ENCODE measurements at places on chromosomes 16 and 17. TPM values are rescaled to one million over a fixed set of nuclear protein-coding genes. Genes with fewer than 3 reads are reported as not detected.

DNA sequence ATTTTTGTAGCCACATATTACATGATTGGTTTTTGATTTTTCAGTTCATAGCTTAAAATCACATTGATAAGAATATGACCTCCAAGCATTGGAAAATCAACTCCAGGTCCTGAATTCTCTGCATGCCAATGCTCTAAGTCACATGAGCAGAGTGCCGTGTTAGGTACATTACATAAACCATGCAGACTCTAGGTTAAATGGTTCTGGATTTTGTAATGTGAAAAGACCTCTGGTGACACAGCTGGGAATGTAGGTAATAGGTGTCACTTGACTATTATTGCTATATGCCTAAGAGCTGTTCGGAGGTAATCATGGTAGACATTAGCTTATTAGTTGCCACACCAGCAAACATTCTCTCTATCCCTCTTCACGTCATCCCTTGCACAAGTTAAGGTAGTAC lies 231.1 kb upstream of the SALL1 start:
- DNase-seq: no peak

The KRT16 gene
- total RNA-seq: not detected

- DNase-seq: no peak
Measured at GRCh38 chr16:62105244-62105643, 69.0 kb upstream of the CDH8 start.

DNA sequence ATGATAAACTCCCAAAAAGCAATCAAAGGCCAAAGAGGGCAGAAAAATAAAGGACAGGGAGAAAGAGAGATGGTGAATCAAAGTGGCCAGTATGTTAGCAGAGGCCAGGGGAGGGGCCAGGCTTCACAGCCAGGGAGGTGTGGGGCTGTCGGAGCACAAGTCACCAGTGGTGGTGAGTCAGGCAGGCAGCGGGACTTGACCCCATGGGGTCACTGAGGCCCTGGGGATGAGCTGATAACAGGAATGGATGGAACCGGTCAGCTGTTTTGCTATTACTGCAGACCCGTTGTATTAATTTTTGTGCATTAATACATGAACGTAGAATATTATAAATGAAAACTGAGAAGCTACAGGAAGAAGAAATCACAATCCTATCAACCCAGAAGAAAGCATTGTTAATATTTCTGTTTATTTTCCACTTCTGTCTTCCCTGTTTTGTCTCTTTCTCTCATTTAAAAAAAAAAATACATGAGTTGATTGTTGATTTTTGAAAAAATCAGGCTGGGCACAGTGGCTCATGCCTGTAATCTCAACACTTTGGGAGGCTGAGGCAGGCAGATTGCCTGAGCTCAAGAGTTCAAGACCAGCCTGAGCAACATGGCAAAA lies 106.9 kb downstream of the SOCS1 start:
- DNase-seq: no peak

The XYLT1 gene
- total RNA-seq: 46.3 TPM

GRCh38 chr17:74239172-74239571 lies 25.8 kb downstream of the TTYH2 start:
- no peak for DNase-seq

DNA sequence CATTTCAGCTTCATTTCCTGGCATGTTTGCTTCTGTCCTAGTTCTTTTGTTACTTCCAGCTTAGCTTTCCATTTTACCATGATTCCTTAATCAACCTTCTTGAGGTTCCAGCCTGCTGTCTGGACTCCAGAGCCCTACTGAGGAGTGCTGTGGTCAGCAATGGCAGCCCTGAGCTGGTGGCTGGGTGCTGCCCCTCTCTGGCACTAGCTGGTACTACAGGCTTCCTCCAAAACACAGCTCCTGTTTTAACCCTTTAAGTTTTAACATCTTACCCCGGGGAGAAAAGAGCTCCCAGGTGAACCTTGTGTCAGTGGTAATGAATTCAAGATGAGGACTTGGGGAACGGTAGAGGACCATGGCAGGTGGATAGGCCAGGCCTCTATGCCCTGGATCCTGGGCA lies 395.5 kb downstream of the TMEM114 start:
- DNase-seq: no peak

DNA sequence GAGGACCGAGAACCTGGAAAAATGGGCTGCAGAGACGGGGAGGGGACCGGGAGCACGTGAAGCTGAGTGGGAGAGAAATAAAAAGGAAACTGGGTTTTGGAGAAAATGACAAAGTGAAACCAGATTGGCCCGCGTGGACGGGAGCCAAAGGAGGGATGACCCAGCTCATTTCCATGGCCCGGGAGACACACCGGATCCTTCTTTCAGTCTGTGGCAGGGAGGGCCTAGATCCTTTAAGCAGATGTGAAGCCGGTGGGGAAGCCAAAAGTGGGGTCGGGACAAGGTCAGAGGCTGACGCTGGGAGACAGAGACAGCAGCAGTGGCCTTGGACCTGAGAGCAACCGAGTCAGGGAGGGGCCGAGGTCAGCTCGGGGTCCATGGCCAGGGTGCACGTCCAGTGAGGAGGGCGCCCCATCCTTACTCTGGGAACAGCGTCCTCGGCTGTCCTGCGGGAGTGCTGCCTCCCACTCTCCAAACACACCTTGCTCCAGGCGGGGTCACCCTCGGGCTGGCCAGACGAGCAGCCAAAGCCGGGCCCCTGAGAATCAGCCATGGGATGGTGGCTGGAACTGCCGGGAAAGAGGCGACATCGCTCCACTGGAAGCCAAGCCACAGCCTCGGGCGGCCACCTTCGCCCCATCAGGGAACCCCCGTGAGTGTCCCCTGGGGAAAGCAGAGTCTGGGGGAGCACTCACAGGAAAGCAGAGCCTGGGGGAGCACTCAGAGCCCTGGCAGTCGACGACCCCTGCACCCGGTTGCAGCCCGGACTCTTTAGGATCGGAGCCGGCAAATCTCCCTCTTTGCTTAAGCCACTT lies 17.3 kb downstream of the CA5A start:
- no peak for DNase-seq

DNA sequence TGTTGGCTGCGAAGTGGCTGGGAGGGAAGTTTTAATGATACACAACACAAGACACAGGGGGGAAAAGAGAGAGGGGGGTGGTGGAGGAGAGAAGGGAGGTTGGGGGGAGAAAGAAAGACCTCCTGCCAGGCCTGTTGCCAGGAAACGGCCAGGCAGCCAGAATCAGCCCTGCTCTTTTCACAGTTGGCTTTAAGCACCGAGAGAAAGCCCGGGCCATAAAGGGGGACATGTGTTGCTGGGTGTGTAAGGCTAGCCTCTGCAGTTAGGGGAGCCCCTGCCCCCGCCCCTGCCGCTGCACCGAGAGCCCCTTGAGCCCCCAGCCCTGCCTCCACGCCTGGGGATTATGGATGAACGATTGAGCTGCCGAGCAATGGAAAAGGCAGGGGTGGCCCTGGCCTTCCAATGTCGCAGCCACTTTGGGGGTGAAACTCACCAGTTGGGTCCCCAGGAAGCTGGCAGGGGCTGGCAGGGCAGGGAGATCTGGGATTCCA lies 13.9 kb upstream of the WNT3 start:
- no peak for DNase-seq

The RNF43 gene
- 1.2 TPM for total RNA-seq

The CHD9NB gene
- total RNA-seq: not detected

The DHRS7C gene
- total RNA-seq: not detected

DNA sequence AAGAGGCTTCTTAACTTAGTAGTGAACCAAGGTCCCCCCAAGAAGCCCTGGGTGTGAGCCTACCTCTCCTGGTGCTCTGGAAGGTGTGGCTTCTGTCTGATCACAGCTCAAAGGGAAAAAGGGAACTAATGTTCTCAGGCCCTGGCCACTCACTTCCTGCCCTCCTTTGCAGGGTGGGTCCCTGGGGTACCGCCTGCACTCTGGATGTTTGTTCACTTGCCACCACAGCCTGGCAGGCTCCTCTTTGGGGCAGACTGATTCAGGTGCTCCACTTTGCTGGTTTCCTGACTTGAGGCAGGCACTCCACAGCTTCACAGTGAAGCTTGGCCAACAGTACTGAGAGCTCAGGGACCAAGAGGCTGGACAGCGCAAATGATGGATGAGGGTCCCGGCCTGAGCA lies 5.9 kb upstream of the MYO15A start:
- no peak for DNase-seq

DNA sequence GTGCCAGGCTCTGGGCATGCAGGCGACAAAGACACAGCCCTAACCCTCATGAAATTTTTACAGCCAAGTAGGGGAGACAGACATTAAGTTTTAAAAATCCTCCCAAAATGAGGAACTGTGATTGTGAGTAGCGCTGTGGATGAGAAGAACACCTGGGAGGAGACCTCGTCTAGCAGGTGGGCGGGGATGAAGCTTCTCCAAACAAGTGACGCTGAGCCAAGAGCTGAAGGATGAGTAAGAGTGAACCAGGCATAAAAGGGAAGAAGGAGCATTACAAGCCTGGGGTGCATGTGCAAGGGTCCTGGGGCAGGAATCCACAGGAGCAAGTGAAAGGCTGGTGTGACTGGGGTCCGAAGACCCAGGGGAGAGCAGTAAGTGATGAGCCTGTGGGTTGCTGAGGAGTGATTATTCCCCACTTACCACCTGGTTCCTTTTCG lies 149.4 kb upstream of the HS3ST2 start:
- DNase-seq: no peak

The HOXB13 gene
- total RNA-seq: not detected

The TBC1D3 gene
- not detected for total RNA-seq
